Activated T-cell treated with anti-CD3 and anti-CD28 coated beads, Interleukin-2, amount 50 U/mL, for 1 hour (primary cell): ENCODE measurements at places on chromosomes 6 and 20.

DNA sequence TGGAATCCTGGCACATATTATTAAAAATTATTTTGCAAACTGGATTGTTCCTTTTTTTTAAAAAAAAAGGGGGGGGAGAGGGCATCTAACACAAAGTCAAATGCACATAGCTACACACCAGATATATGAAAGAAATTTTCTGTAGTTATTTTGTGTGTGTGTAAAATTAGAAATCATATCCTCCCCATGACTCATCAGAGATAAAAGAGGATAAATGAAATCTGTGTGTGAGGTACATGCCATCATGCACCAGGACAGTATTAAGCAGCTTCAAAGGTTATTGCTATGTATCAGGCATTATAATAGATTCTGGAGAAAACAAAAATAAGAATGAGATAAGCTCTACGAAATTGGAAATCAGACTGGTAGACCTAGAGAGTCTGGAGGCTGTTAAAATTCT lies 5.2 kb downstream of the BTBD9 start:
- DNase-seq: no peak

DNA sequence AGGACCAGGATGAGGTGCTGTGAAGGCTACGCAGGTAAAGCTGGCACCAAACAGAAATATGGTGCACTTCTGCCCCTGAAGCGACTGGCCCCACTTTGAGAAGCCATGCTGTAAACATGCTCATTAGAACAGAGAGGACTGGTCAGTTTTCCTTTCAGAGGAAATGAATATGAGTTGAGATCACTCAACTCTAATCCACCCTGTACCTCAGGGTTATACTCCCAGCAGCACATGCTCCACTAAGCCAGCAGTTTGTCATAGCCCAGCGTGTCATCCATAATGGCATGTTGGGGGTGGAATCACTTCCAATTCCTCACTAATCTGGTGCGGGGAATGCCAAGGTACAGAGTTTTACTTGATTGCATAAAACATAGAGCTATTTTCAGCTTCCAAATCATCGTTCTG lies 98.1 kb downstream of the HIVEP2 start:
- DNase-seq: no peak

DNA sequence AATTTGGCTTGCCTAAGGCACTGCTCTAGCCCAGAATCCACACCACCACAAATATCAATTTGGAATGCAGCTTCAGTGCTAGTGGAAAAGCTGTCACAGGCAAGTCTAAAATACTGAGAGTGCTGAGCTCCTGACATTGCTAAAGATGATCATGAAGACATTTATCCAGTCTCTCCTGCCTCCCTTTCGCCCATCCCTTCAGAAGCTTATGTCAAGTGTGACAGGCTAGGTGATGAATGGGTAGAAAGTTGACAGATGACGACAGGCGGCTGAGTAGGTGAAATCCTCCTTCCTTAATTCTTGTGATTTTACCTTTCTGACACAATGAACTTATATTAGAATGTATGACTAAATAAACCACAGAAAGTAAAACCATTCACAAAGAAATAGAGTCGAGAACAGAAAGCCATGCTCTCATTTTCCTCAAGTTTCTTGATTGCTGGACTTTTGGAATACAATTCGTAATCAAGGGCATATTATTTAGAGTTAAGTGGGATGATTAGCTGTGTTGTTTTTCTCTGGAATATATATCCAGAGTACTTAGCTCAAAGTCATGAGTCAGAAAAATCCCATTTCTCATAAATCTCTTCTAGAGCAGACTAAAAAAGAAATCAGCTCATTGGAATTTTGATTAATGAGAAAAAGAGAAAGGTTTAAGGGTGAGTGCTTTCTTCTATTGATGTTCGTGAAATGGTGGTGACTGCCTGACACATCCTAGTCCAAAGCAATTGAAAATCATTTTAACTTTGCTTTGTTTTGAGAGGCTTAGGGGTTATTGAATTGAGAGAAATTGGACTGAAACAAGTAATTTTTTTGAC lies 1228.2 kb upstream of the CITED2 start:
- DNase-seq: no peak

GRCh38 chr6:150687508-150687907 lies 87.8 kb downstream of the PLEKHG1 start:
- DNase-seq: no peak

DNA sequence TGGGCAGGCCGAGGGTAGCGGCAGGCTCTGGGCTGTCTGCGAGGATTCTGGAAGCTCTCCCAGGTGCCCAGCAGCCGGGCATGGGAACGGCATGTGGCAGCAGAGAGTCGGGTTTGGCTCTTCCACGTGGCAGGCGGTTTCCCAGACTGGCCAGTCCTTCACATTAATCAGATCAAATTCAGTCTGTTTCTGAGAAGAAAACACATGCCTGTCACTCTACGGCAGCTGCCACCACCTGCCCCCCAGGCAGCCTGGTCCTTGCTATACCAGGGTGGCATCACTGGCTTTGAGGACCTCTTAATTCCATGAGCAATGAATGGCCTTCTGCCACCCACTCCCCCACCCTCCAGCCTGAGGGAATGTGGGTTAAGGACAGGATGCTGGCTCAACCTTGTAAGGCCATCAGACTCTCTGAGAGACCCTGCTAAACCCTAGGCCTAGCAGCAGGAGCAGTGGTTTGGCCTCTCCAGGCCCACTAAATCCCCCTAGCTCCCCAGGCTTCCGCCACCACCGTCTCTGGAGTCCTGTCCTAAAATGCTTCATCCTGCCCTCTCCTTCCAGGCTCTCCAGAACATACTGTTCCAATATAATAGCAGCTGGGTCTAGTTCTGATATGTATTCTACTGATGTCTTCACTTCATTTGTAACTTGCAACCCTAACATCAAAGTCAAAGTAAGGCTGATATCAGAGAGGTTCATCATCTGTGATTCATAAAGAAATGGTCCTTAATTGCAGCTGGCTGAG lies 47.8 kb downstream of the PLCG1 start:
- no peak for DNase-seq

DNA sequence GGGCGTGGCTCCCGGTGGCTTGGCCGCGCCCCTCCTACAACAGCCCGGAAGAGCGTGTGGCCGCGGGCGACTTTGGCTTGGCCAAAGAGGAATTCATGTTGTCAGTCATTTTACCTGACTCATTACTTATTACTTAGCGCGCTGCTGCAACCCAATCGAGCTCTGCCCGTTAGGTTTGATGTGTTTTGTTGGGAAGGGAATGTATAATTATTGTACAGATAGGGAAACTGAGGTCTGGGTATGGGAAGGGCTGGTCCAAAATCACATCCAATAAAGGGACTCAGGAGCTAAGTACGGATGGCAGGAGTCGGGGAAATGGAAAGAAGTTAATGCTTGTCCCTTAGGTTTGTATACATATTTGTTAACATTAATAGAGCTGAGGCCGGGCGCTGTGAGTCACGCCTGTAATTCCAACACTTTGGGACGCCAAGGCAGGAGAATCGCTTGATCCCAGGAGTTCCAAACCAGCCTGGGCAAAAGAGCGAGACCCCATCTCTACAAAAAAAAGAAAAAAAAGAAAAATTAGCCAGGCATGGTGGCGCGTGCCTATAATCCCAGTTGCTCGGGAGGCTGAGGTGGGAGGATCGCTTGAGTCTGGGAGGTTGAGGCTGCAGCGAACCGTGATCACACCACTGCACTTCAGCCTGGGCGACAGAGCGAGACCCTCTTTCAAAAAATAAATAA lies 639 bp upstream of the ZNF335 start:
- DNase-seq: no peak

DNA sequence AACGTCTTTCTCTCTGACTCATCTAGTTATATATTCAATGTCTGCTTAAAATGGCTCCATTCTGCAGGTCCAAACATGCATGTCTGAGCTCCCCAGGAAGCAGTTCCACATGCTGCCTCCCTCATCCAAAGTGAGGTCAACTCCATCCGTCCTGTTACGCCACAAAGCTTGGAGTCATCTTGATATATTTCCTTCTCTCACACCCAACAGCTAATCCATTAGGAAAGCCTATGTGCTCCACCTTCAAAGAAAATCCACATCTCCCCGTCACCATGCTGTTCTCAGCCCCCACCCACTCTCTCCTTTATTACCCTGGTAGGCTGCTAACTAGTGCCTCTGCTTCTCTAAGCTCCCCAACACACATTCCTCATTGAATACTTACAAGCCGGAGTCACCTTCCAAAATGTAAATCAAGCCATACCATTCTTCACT lies 130.2 kb upstream of the SYNDIG1 start:
- no peak for DNase-seq

DNA sequence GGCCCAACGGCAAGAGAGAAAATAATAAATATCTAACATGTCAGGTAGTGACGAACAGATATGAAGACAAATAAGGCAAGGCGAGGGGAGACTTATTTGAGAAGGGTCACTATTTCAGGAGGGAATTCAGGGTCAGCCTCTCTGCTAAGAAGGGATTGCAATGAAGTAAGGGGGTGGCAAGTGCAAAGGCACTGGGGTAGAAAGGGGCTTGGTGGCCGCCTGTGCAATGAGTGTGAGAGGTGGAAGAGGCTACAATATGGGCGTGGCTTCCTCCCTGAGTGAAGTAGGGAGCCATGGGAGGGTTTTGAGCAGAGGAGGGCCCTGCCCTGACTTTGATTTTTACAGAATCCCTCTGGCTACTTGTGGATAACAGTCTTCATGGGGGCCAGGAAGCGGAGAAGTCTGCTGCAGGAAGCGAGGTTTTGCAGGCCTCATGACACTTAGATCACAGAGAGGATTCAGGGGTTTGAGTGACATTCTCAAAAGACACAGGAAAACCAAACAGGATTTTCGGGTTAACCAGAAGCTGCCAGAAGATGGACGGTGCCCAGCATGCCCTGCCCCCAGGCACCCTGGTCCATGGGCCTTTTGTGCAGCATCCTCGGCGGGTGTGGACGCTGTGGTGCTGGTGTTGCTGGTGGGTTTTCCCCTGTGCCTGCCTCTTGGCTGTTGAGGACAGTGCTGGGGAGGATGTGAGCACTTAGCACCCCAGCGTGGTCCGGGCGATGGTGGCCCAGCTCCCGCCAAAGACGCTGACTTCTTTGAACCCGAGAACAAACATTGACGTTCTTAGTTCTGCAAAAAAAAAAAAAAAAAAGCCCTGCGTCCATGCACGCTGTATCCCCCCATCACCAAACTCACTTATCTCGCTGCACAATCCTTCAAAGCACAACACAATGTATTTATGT lies 124.2 kb upstream of the PTPN1 start:
- DNase-seq: peak; percentile 61

DNA sequence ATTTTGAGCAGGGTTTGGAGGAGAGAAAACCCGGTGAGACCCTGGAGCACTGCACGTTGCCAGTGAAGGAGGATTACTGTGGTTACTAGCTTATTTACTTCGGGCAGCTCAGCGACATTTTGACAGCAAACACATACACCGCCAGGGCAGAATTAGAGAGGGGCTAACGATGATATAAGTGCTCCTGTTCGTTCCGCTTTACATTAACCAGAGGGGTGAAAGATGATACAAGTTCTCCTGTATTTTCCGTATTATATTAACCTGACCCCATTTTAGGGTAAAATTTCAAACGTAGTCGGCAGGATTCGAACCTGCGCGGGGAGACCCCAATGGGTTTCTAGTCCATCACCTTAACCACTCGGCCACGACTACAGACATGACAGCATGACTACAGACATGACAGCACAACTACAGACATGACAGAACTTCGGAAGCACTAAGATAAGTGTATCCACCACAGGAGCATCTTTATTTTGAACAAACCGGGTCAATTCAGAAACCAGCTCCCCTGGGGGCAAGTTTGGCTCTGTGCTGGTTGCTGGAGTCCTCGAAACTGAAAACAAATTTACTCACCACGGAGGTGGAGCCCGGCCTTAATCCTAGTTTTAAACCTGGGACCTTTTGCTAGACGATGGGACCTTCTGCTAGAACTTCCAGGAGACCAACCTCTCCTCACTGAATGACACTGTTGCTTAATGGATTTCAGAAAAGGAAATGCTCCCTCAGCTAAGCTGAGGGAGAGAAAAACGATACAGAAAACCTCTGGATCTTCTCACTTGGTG lies 80.4 kb upstream of the ZNF184 start:
- DNase-seq: no peak

DNA sequence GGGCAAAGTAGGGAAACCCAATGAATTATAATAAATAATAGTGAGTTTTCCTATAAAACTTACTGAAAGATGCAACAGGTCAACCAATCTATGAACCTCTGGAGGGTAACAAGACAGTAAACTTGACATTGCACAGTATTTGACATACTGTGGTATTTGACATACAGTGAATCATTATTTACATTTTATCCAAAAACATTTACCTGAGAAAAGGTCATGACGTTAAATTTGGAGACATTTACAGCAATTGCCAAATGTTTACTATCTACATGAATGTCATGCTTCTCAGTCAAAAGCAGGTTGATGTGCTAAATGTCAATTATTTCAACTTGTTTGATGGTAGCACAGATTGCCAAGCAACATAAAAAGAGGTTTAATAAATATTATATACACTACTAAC lies 35.8 kb upstream of the NOX3 start:
- DNase-seq: no peak

- no peak for DNase-seq
Observed at GRCh38 chr6:109515781-109516409, 32.9 kb upstream of the ZBTB24 start.

DNA sequence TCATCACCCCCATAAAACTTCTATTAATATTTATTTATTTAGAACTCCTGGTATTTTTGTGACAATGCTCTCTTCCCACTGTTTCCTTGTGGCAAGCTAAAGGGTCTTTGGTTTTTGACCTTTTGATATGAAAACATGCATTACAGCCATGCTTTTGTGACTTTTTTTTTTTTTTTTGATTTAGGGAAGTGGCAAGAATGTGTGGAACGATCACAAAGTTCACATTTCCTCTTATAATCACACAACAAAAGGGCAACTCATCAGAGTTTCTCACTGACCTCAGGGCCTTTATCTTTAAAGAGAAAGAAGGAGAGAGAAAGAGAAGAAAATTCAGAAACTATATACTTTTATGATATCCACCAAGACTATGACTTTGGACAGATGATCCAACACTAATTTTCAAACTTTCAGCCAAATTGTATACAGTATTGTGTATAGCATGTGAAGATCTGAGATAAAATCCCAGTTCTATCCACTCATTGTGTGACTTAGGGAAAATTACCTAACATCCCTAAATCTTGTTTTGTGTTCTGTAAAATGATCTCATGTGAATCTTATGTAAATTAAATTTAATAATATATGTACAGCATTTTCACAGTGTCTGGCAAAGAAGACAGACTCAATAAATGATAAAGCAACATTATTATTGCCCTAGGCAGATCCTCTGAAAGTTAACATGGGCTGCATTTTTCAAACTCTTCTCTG lies 106.8 kb upstream of the MARCKS start:
- no peak for DNase-seq

- DNase-seq: no peak
Observed at GRCh38 chr6:5205035-5205507, 55.7 kb downstream of the LYRM4 start.
